DND-41 (cell line): ENCODE measurements at places on chromosomes 4 and X.

DNA sequence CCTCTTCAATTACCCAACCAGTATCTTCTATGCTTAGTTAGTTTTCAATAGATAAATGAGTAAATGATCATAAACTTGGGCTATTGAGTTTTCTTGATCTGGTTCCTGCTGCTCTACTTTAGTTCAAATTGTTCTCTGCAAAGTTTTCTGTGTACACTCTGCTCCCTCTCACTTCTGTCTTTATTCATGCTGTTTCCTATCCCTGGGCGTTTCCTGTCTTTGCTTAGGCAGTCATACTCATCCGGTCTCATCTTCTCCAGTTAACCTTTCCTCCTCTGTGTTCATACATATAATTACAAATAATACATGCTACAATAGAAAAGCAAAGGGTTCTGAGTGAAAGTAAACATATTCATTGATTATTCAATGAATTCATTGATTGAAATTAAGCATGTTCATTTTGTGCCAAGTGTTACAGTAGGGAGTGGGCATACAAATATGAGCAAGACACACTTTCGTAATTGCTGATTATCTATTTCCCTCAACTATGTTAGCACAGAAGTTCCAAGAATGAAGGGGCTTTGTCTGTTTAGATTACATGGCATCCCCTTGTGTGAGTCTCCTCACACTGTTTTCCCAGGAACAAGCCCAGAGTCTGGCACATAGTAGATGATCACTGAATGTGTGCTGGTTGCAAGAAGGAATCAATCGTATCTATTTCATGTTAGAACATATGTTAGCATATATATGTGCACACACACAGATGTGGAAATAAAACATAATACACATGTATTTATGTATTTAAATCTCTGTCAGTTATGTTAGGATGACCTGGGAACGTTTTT is 1.1 kb downstream of the RAB39B start:
- no peak for DNase-seq

- no peak for DNase-seq
These were observed 518 bp downstream of the TACR3 start for GRCh38 chr4:103719105-103719829.

- no peak for DNase-seq
These were observed 70.6 kb upstream of the TLL1 start for GRCh38 chr4:165802452-165802851.

GRCh38 chr4:98994474-98995182 is 893 bp upstream of the METAP1 start:
- no peak for DNase-seq

GRCh38 chr4:37008199-37008598 is 236.3 kb upstream of the NWD2 start:
- no peak for DNase-seq

DNA sequence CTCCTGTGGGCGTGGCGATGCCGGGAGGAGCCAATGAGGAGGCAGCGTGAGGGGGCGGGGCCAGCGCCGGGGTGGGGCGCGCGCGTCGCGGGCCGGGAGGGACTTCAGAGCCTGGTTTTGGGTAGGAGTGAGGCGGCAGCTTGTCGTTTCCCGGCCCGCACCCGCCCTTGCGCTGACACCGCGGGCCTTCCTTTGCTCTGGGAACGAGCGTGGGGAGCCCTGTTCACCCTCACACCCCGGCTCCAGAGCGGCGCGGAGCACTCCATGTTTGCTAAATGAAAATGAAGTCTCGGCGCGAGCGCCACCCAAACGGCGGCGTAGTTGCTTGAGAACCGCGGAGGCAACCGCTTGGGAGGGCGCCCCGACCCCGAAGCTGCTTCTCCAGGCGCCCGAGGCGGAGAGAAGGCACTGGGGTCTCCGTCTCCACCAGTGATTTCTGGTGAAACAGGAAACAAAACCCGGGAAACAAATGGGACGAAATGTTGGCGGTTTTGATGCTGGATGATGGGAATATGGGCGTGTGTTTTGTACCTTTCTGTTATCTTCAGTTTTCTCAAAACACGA is 497 bp upstream of the GRPEL1 start:
- DNase-seq, result no peak

- no peak for DNase-seq
These were observed 333.5 kb downstream of the TENM3 start for GRCh38 chr4:182576601-182577289.

DNA sequence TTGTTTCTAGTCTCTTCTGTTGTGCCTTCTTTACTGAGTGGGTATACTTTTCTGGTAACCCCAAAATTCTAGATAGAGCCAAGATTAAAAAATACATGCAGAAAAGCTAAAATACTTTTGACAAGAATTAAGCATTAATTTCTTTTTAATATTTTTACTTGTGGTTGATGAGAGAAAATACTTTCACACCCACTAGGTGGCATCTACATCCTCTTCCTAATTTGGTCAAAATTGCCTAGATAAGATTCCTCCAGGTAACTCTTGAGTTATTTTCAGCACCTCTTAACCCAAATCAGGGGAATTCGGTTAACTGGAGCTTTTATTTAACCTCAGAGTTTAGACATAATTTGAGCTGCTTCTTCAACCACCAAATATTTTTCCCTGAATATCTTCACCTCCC is 28.4 kb upstream of the COX7B2 start:
- no peak for DNase-seq

- DNase-seq, result no peak
These were observed 217.7 kb upstream of the HAND2 start for GRCh38 chr4:173747537-173748257.

DNA sequence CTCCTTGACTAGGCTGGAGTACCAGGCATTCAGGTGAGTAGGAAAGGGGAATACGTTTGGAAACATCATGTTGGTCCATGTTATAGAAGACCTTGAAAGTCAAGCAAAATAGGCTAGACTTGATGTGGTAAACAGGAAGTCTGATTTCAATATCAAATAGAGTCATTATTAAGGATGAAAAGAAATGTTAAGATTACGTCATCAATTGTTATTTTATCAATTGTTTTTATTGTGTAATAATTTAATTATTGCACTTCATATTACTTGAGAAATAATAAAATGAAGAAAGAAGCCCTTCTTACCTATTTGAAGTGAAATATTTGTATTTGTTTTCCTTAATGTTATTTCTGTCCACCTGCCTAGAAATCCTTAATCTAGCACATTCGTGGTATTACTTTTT is 361.0 kb upstream of the HAND2 start:
- no peak for DNase-seq

GRCh38 chrX:74924449-74925224 is 615 bp downstream of the NEXMIF start:
- DNase-seq, result peak; percentile 18

- DNase-seq, result peak; percentile 6
These were observed 19.2 kb downstream of the SUPT20HL2 start for GRCh38 chrX:24294619-24295018.

GRCh38 chrX:2370456-2370855 is 130.3 kb downstream of the DHRSX start:
- DNase-seq, result no peak

GRCh38 chr4:34633241-34633640 is 1611.1 kb downstream of the ARAP2 start:
- no peak for DNase-seq

DNA sequence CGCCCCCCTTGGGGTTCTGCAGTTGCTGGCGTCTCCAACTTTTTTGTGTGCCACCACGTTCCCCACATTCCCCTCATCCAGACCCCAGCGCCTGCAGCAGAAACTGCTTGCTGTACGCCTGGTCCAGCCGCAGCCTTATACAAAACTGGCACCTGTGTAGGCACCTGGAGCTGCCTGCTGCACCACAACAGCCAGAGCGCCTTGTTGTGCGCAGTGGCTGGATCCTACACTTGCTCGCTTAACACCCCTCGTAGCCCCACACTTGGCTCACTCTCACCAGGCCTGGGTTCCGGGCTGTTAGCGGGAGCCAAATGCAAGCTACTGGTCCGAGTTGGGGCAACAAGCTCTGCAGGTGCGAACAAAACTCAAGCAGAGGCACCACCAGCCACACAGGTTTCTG is 136.8 kb downstream of the TECRL start:
- DNase-seq, result no peak

- no peak for DNase-seq
These were observed 152.0 kb downstream of the GASK1B start for GRCh38 chr4:158020734-158021346.

DNA sequence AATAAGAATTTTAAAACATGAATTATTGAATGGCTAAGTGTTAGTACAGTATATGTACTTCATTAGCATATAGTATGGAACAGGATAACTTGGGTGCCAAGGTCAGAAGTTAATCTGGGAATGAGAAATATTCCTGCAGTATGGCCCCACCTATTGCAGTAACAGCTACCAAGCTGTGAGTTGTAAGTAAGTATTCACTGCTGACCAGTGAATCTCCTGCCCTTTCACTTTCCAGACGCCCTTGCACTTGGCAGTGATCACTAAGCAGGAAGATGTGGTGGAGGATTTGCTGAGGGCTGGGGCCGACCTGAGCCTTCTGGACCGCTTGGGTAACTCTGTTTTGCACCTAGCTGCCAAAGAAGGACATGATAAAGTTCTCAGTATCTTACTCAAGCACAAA is 105.1 kb downstream of the NFKB1 start:
- no peak for DNase-seq

DNA sequence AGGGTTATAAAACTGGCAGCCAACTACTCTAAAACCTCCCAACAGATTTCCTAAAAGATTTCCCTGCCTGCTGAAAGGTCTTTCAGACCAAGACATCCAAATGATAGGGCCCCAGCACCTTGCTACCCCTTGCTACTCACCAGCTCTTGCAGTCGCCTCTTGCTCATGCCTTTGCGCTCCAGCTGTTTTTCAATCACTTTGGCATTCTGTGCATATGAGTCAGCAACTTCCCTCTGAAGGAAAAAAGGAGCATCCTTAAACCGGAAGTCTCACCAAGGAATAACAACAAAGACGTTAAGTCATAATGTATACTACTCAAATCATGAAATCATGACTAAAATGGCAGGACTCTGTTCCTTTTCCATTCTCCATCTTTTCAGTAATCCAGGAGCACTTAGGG is 24.0 kb downstream of the STEEP1 start:
- DNase-seq, result no peak

GRCh38 chr4:91764085-91764484 is 539.7 kb upstream of the GRID2 start:
- DNase-seq, result no peak

DNA sequence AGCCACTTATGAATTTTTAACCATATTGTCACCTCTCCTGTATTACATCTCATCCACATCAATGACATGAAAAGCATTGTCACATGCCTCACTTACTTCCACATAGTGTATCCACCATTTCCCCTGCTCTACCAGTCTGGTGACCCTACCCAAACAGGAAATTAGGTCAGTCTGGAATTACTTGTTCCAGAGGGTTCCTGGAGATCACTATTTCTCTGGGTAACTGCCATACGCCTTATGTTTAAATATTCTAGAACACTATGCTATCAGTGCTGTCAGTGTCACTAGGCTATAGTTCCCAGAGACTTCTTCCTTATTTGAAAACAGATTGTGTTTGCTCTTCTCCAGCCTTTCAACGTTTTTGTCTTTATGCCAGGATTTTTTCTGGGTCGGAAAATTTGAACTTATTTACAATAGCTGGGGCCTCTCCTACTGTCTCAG is 15.0 kb downstream of the SRPX2 start:
- no peak for DNase-seq

GRCh38 chr4:8325291-8325973 is 55.9 kb downstream of the HTRA3 start:
- DNase-seq, result no peak

GRCh38 chr4:174119830-174120229 is 163.6 kb downstream of the FBXO8 start:
- no peak for DNase-seq

DNA sequence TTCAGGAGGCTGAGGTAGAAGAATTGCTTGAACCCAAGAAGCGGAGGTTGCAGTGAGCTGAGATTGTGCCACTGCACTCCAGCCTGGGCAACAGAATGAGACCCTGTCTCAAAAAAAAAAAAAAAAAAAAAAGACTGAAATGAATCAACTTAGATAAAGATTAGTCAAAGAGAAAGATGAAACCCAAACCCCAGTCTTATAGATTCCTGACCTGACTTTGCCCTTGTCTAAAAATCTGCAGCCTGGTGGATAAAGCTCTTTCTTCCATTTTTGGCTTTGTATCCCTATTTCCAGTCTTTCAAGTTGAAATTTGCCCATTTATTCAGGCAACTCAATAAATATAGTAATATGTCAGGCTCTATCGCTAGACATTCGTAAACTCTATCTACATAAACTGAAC is 39.3 kb upstream of the SPINK2 start:
- no peak for DNase-seq

DNA sequence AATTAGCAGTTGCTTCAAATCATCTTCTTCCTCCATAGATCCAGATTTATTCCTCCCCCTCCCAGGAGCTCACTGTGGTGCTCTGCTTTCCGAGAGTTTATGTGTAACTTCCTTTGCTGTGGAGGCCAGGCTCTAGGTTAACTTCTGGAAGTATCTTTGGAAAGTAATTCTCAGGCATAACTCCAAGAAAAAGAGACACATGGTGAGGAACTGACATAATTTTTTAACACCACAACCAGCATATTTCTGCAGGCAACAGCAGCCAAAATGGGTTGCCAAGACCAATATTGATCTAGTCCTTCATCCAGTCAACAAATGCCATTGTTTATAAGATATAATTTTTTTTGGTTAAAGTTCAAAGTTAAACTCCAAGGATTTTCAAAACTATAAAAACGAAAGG is 114.5 kb upstream of the RBPJ start:
- DNase-seq, result no peak

DNA sequence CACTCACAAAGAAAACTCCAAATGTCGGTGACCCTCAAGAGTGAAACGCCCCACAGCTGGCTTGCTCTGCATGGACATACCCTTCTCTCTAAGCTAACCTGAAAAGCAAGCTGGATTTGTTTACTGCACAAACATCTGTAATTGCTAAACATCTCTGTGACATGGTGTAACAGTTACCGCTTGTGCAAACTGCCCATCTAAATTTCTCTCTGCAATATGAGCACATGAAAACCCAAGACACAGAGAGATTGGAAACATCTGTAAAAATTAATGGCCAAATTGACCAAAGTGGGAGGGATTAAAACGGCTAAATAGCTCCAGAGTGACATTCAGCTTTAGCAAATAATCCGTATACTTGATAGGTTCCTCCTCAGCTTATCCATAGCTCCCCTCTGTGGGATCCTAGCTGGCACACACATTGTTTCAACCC is 155.0 kb upstream of the MAP3K15 start:
- no peak for DNase-seq

GRCh38 chrX:129565046-129565650 is 25.1 kb downstream of the OCRL start:
- DNase-seq, result no peak

DNA sequence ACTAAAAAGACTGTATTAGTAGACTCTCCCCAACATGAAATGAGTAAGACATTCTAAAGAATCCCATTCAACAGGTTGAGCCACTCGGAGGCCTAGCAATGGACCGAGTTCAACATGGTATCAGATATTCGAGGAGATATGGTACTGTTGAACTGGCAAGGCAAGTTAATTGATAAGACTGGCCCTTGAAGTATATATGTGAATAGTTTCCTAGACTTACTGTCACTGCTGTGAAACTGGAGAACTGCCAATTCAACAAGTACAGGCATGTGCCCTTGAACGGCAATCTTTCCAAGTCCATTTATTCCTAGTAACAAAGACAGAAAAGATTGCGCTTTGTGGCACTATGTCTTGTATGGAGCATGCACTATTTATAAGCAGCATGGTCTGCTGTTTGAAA is 24.4 kb downstream of the FAT1 start:
- no peak for DNase-seq

GRCh38 chr4:138979742-138980141 is 35.8 kb upstream of the NOCT start:
- DNase-seq, result no peak
